Gastrocnemius medialis (tissue), 4 donors: ENCODE measurements at places on chromosomes 1 and 21.
A peak's percentile ranks its signal among the peaks of the same experiment; 100 is the strongest.

DNA sequence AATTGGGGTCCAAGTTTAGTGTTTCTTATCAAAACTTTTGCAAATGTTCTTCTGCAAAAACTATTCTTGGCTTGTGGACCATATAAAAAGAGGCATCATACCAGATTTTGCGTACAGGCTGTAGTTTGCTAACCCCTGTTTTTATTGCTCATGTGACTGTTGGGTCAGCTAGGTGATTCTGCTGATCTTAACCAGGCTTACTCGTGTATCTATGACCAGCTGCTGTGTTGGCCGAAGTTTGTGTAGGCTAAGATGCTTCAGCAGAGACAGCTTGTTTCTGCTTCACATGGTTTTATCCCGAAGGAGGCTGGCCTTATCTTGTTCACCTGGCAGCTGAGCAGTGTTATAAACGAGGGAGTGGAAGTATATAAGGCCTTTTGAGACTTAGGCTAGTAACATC lies 38.2 kb downstream of the POU2F1 start:
- peaks cover 54% of the 10 kb centered on the region for H3K4me1 ChIP-seq
- no peak for DNase-seq
- H3K36me3 ChIP-seq, result no peaks in the 10 kb centered on the region
- H3K4me3 ChIP-seq, result no peak overlapping the region
- H3K27ac ChIP-seq, result peak overlapping the region; percentile 35
- no peaks in the 10 kb centered on the region for H3K27me3 ChIP-seq

- DNase-seq, result no peak
- no peak overlapping the region for H3K4me3 ChIP-seq
- H3K27me3 ChIP-seq, result no peaks in the 10 kb centered on the region
- no peak overlapping the region for H3K27ac ChIP-seq
- no peaks in the 10 kb centered on the region for H3K36me3 ChIP-seq
Measured at GRCh38 chr1:231702804-231703203, 76.2 kb downstream of the DISC1 start.

- H3K27ac ChIP-seq, result no peak overlapping the region
- no peaks in the 10 kb centered on the region for H3K36me3 ChIP-seq
- H3K4me3 ChIP-seq, result no peak overlapping the region
- DNase-seq, result no peak
Measured at GRCh38 chr21:25464275-25464674, 143.0 kb downstream of the MRPL39 start.

DNA sequence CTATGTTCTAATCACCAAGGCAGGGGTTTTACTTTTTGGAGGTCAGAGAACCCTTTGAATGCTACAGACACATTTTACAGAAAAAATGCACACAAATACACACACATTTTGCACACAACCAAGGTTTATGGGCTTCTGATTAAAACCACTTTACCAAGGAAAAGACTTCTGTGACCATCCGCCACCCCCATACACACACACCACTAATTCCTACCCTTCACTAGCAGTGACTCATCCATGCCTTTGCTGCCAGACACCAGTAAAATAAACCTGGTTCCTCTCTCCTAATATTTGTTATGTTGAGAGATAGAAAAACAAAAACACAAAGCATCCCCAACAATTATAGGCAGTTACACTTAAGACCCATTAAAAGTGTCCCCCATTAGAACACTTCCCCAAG lies 12.9 kb downstream of the PIGM start:
- DNase-seq, result no peak
- H3K27me3 ChIP-seq, result no peaks in the 10 kb centered on the region
- no peaks in the 10 kb centered on the region for H3K36me3 ChIP-seq
- H3K27ac ChIP-seq, result no peak overlapping the region
- H3K4me3 ChIP-seq, result no peak overlapping the region

- no peaks in the 10 kb centered on the region for H3K27me3 ChIP-seq
- no peaks in the 10 kb centered on the region for H3K4me1 ChIP-seq
- DNase-seq, result no peak
- no peak overlapping the region for H3K4me3 ChIP-seq
Measured at GRCh38 chr1:156836041-156836654, 19.5 kb upstream of the SH2D2A start.

GRCh38 chr1:30616759-30617158 lies 106.6 kb downstream of the MATN1 start:
- no peak overlapping the region for H3K27ac ChIP-seq
- no peaks in the 10 kb centered on the region for H3K27me3 ChIP-seq
- DNase-seq, result no peak
- no peak overlapping the region for H3K4me3 ChIP-seq

GRCh38 chr1:42957880-42958487 lies 684 bp downstream of the SLC2A1 start:
- peaks cover 5% of the 10 kb centered on the region for H3K4me1 ChIP-seq
- no peak for DNase-seq
- H3K36me3 ChIP-seq, result no peaks in the 10 kb centered on the region

DNA sequence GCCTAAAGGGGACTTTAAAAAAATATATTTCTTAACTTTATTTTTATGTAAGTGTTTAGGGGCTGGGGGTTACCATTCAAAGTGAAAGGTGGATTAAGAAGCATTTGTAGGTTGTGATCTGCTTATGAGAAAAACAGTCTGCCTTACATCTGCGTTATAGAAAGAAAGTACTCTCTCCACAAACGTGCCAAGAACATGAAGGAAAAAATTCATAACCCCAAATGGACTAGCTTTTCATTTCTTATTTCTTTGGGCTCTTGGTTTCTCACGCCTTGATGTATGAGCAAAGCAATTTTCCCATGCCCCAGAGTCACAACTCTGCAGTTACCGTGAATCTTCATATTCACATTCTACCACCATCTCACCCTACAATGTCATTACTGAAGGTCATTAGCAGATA lies 1165.1 kb upstream of the ADGRL4 start:
- no peak overlapping the region for H3K27ac ChIP-seq
- H3K4me1 ChIP-seq, result no peaks in the 10 kb centered on the region
- H3K27me3 ChIP-seq, result no peaks in the 10 kb centered on the region
- H3K4me3 ChIP-seq, result no peak overlapping the region

GRCh38 chr1:52186449-52186848 lies 44.6 kb downstream of the ZFYVE9 start:
- no peak overlapping the region for H3K4me3 ChIP-seq
- no peak overlapping the region for H3K27ac ChIP-seq
- H3K27me3 ChIP-seq, result no peaks in the 10 kb centered on the region
- no peak for DNase-seq
- no peaks in the 10 kb centered on the region for H3K36me3 ChIP-seq

- DNase-seq, result no peak
- H3K4me3 ChIP-seq, result no peak overlapping the region
- no peaks in the 10 kb centered on the region for H3K27me3 ChIP-seq
- no peak overlapping the region for H3K27ac ChIP-seq
Measured at GRCh38 chr1:244075247-244075722, 24.2 kb downstream of the ZBTB18 start.

GRCh38 chr1:3333903-3334302 lies 120.6 kb upstream of the ARHGEF16 start:
- peaks cover 8% of the 10 kb centered on the region for H3K4me1 ChIP-seq
- H3K36me3 ChIP-seq, result no peaks in the 10 kb centered on the region
- no peaks in the 10 kb centered on the region for H3K27me3 ChIP-seq
- DNase-seq, result peak; percentile 37
- H3K27ac ChIP-seq, result no peak overlapping the region

- no peaks in the 10 kb centered on the region for H3K36me3 ChIP-seq
- H3K4me3 ChIP-seq, result peak overlapping the region; percentile 86
- peaks cover 24% of the 10 kb centered on the region for H3K4me1 ChIP-seq
- H3K27me3 ChIP-seq, result no peaks in the 10 kb centered on the region
- DNase-seq, result no peak
Measured at GRCh38 chr1:19596065-19596713, 47.9 kb upstream of the NBL1 start.

DNA sequence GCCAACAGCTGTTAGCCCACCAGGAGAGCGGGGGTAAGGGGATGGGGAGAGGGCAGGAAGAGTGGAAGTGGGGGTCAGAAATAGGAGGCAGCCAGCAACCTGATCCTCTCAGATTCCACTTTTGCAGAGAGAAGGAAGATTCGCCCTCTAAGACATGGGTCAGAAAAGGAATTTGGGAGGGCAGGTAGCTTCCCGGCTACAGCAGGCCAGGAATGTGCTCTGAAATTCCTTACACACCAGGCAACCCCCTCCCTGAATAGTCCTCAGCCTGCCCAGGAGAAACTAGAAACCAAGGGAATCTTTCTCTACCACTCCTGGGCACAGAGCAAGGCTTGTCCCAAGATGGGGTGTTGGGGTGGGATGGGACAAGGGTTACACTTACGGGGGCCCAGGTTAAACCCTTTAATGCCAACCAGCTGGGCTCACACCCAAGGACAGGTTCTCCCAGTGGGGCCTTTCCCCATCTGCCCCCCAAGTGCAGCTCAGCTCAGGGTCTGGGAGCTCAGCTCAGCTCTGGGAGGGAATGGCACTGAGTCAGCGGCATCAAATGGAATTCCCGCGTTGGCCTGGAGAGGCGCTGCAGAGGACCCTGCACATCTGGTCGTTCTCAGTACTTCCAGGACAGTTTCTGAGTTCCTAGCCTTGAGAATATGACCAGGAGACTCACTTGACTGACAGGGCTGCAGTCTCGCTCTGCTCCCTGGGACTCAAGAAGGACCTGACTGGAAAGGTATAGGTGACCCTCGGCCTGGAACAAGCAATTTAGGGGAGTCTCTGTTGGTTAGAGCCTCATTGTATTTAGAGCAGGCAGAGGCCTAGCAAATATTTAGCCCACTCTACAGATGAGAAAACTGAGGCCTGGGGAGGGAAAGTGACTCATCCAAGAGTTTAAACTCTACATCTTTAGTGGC lies 761 bp downstream of the TNNT2 start:
- no peak for DNase-seq
- no peak overlapping the region for H3K4me3 ChIP-seq
- H3K36me3 ChIP-seq, result no peaks in the 10 kb centered on the region
- peaks cover 4% of the 10 kb centered on the region for H3K4me1 ChIP-seq

DNA sequence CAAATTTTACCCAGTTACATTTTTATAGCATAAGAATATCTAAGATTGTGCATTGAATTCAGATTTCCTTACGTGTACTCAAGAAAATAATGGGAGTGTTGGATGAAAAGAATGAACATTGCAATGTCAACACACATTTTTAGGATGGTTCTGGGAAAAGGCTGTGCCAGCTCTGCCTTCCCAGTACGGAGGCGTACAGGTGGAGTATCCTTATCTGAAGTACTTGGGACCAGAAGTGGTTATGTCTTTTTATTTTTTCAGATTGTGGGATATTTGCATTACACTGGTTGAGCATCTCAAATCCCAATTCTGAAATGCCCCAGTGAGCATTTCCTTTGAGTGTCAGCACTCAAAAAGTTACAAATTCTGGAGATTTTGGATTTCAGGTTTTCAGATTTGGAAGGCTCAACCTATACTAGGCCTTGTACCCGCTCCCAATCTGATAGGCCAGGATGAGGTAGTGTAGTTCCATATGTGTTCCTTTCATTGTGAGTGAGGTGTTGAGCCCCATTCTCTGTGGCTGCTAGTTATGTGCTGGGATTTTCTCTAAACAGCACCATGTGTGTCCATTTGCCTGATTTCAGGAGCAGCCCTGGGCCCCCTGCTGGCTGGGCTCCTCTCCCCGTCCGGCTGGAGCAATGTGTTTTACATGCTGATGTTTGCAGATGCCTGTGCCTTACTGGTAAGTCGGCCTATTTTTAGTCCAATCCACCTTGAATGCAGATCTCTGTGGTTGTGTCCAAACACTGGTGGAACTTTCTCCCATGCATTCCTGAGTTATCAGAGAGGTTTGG lies 60.8 kb downstream of the SLC37A1 start:
- no peaks in the 10 kb centered on the region for H3K4me1 ChIP-seq
- H3K27ac ChIP-seq, result no peak overlapping the region
- no peaks in the 10 kb centered on the region for H3K27me3 ChIP-seq
- no peak for DNase-seq
- H3K4me3 ChIP-seq, result no peak overlapping the region

DNA sequence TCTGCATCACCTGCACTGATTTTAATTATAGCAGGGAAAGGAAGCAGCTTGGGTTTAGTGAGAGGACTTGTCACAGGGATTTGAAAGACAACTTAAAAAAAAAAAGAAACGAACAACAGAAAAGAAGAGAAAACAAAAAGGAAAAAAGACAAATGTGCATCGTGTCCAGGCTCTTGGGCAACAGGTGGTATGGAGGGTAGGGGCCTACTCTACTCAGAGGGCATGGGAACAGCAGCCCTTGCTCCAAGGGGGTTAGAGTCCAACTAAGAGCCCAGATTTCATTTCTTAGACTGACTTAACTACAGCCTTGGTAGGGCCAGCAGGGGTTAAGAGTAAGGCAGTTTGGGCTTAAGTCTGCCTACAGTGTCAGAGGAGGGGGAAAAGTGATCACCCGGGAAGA lies 15.3 kb upstream of the EXOSC10 start:
- DNase-seq, result no peak
- no peak overlapping the region for H3K4me3 ChIP-seq
- H3K36me3 ChIP-seq, result peaks cover 72% of the 10 kb centered on the region

GRCh38 chr1:174789399-174789798 lies 210.3 kb upstream of the CACYBP start:
- DNase-seq, result no peak

GRCh38 chr1:205861540-205861939 lies 11.6 kb upstream of the PM20D1 start:
- no peak overlapping the region for H3K4me3 ChIP-seq
- no peak overlapping the region for H3K27ac ChIP-seq
- DNase-seq, result no peak
- no peaks in the 10 kb centered on the region for H3K36me3 ChIP-seq

- peaks cover 7% of the 10 kb centered on the region for H3K27me3 ChIP-seq
- DNase-seq, result no peak
- H3K4me3 ChIP-seq, result no peak overlapping the region
- no peaks in the 10 kb centered on the region for H3K4me1 ChIP-seq
- H3K27ac ChIP-seq, result no peak overlapping the region
Measured at GRCh38 chr1:20726932-20727745, 5.4 kb downstream of the SH2D5 start.

DNA sequence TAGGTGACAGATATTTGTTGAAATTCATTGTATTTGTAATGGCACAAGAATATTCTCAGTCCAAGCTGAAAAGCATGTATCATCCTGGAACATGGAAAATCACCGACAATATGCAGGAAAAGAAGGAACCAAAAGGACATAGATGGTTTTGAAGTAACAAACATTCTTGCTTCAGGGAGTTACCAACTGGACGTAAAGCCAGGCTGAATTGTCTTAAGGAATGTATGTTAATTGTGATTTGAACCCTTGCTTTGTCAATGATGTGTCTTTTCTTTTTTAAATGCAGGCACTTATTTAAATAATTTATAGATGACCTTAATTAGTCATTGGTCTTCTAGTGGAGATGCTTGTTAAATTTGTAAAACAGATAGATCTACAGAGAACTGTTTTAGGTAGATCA lies 489.4 kb upstream of the ZP4 start:
- DNase-seq, result no peak
- no peak overlapping the region for H3K27ac ChIP-seq
- no peaks in the 10 kb centered on the region for H3K4me1 ChIP-seq
- no peaks in the 10 kb centered on the region for H3K36me3 ChIP-seq

DNA sequence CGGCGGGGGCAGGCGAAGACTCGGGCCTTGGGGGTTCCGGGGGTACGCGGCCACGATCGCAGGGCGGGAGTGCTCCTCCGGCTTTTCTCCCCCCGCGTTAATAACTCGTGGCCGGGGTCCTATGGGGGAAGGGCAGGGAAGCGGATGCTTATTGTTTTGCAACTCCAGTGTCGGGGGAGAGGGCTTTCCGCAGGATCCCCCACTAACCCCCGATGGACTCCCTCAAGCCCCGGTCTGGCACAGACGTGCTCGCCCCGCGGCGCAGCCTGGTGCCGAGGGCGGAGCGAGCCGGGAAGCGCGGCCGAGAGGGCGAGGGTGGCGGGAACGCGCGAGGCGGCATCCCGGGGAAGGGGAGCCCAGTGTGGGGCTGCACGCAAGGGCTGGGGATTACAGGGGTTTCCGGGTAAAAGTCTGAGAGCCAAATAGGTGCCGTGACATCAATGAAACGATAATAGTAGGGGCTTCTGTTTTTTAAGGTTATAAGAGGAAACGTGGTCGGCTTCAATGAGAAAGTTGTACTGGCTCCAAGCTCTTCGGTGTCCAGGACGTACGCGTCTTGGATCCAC lies 772 bp downstream of the UCK2 start:
- no peaks in the 10 kb centered on the region for H3K27me3 ChIP-seq
- no peaks in the 10 kb centered on the region for H3K36me3 ChIP-seq
- peak overlapping the region; percentile 79 for H3K4me3 ChIP-seq
- peak overlapping the region; percentile 95 for H3K27ac ChIP-seq
